ENCODE measurements at places on chromosomes 2 and 18.

DNA sequence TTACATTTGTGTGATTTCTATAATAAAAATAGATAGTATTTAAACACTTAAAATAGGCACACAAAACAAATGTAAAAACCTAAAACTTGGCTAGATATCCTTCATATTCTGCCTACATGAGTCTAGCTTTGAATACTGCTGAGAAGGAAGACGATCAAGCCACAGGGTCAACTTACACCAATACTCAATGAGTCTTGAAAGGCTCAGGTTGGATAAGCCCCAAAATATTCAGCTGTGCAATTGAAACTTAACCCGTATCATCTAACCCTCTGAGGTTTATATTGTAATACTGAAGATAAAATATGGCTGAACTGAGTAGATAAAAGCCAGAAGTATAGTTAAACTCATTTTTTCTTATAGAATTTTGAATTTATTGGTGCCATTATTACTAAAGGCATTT lies 313.0 kb upstream of the NRXN1 start:
- DNase-seq: no peak

DNA sequence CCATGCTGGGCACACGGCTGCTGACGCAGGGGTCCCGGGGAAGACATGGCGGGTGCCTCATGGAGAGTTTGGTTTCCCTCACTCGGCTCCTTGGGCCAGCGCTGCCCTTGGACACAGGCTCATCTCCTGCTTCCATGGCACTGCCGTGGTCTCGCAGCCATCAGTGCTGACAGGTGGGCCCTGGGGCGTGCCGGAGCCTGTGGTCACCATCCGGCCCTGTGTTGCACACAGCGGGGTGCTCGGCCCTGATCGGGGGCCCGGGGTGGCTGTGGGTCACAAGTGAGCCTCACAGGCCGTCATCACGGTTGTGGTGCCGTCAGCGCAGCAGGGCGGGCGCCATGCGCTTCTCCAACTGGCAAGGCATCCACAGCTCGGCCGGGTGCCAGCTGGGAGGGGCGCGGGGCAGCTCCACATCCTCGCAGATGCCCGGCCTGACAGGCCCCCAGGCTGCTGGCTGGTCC lies 582 bp downstream of the RTP5 start:
- DNase-seq: no peak

DNA sequence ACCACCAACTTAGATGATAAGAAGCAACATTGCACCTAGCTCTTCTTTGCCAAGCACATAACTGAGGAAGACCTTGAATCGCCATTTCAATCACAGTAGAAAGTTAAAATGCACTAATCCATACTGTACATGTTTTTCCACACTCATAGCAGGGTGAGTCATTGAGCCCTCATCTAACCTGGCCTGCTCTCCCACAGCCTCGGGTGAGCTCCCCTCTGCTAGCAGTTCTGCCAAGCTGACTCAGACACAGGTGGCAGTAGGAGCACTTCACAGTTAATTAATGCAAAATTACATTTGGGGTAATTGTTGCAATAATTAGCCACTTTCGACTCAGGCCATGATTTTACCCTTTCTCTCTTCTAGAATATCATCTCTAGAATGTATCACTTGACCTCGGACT lies 1632.8 kb upstream of the CELF4 start:
- DNase-seq: no peak

DNA sequence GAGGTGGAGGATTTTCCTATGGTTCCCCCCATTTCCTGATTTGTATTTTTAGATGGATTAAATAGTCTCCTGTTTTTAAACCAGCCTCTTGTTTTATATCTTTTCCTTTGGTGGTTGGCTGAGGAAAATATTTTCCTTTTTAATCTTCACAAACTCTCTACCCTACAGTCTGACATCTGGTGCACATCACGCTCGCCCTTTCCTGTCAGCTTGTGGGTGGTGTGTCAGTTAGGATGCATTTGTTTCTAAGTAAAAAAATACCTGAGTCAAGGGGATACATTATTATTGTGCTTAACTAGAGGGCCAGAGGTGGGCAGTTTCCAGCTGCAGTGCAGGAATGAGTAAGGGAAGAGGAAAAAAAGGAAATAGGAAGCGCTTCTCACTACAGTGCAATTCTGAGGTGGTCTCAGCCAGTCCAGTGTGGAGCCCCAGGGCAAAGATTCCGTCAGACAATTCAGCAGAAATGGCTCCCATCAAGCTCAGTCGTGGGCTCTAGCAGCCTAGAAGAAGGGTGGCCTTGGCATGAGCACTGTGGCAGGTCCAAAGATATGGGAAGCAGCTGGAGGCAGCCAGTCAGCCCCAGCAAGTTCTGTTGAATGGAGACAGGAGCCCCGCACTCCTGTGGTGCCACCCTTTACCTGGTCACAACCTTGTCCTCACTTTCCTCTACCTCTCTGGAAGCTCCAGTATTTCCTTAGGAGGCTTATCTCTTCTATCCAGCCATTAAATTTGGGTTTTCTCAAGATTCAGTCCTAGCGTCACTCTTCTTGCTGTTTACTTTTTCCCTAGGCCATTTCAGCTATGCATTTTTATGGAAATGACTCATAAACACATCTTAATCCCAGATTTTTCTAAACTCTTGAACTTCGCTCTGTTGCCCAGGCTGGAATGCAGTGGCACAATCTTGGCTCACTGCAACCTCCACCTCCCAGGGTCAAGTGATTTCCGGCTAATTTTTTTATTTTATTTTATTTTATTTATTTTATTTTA lies 18.5 kb downstream of the SFTPB start:
- peak; percentile 39 for DNase-seq

DNA sequence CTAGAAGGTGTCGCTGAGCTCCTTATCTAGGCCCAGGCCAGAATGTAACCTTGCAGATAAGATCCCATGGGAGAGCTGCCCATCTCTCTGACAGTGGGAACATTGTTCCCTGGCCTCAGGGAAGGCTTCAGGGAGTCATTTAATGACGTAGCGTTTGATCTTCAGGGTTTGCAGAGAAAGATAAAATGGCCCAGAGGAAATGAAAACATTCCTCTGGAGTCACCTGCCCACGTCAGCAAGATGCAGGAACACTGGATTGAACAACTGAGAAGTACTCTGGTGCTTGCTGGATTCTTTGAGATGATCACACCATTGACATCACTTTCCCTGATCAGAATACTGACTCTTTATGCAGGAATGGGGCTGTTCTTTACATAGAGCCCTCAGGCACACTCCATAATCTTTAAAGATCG lies 51.6 kb downstream of the MAPK4 start:
- no peak for DNase-seq

DNA sequence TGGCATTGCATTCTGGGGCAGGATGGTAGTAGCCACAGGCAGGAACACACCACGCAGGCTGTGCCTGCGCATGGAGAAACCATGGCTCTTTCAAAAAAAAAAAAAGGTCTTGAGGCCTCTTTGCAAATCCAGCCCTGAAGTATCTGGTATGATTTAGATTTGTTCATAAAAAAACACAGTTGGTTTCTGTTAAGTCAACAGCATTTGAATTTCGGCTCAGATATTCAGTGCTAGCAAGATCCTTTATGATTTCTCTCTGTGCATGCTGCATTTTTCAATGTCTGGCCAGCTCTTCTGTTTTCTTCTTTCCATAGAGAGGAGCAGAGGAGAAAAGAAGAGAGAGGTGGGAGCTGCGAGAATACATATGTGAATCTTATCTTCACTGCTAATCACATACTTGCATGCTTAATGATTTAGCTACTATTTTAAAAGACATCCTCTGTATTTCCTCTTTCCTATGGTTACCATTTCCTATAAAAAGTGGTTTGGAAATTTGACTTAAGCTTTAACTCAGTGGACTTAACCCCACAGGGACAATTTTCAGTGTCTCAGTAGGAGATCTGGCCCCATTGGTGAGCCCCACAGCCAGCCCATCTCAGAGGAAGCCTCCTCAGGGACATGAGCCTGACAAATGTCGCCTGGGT lies 214.3 kb upstream of the APCDD1 start:
- no peak for DNase-seq

DNA sequence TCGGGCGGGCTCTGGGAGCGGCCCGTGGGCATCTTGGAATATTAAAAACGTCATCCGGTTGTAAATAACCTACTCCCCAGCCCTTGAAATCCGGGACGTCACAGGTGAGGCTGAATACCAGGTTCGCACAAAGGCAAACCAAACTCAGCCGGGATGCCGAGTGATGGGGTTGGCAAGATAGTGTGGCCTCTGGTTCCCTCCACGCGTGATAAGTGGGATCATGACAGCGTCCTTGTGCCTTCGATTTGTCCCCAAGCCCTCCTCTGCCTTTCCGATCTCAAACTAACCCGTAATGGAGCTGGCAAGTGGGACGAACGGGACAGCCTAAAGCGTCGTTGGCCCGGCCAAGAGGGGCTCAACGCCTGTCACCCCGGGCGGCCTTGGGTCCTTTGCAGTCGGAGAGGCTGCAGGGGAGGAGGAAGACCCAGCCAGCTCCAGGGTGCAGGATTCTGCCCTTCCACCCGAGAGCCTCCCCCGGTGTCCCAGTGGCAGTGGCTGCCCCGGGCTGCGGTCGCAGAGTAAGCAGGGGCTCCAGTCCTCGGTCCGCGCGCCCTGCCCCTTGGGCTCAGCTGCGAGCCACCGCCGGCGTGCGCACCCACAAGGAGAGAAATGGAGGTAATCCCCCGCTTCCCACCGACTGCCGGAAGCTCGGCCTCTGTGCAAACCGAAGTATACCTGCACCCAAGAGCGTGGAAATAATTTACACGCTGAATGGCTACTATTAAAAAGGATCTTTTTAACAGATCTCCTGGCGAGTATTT lies 13.4 kb upstream of the PAX3 start:
- DNase-seq: no peak

DNA sequence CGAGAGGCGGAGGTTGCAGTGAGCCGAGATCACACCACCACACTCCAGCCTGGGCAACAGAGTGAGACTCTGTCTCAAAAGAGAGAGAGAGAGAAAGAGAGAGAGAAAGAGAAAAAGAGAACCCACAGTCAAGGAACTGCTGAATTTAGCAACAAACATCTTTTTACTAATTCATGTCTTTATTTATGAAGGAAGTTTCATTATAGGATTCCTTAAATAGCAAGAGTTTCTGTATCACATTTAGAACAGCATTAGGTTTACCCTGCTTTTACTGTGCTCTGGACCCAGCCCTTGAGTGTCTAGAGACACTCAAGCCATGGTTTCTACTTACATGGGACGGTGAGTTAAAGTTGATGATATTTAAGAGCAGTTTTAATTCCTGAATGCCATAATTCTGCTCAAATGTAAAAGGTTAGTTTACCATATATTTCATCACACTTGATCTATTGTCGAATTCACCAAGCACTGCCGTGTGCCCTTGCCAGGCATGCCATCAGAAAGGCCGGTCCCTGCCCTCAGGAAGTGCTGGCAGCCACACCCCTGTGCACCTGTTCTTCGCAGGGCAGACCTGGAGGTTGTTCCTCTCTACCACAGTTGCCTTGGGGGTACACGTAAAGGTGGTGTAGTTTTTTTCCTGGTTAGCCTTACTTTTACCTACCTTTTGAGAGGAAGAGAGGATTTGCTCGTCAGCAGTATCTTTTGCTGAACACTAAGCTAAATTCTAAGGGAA lies 153.3 kb downstream of the LDLRAD4 start:
- no peak for DNase-seq

DNA sequence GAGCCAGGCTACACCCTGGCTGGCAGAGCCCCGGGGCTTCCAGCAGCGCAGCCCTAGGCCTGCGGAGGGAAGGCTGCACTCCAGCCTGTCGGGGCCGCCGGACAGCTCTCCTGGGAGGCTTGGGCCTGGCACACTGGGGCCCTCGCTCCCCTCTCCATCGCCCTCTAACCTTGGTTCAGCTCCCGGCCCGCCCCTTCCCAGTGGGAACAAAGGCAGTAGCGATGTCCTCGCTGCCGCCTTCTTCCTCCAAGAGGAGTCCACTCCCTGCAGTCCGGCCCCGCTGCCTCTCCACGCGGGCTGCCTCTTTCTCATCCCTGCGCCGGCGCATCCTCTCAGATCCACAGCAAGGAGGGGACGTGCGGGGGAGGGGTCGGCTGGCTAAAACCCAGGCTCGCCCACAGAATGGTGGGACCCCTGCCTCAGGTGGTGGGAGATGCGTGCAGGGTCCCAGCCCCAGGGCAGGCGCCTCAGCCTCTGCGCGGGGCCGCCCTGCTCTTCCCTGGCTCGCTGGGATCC lies 138.1 kb downstream of the TWIST2 start:
- no peak for DNase-seq

GRCh38 chr2:189585226-189585756 lies 4.7 kb upstream of the SLC40A1 start:
- no peak for DNase-seq

DNA sequence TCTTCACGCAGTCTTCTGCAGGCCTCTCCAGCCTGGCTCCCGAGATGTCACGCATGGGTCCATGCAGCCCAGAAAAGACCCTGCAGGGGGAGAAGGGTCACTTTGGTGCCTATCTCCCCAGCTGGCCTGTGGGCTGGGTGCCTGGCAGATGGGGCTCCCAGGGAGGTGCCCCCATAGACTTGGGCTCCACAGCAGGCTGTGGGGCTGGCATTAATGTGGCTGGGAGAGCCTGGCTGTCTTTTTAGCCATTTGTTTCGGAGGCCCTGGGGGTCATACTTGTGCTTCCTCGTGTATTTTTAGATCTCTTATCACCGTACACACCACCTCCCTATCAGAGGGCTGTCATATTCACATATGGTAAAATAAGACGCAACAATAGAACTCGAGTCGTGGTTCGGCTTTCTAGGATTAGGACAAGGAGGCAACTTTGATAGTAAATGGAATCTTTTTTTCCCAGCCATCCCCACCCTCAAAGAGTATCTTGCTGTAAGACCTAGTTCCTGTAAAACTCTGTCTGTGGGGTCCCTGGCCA lies 74.5 kb downstream of the LRRFIP1 start:
- DNase-seq: no peak

DNA sequence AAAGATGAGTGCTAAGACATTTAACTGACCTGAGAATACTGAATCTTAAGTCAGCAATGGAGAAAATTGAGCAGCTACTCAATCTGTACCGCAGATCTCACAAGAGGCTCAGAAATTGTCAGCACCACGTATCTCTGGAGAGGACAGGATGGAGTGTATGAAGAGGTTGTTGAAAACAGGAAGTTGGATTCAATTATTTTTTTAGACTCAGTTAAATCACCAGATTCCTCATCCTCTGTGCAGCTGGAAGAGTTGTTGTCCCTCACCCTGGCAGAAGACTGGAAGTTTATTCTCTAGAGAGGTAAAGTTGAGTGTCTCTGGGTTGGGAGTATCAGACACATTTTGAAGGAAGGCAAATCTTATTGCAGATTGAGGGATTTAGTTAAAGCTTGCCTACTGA lies 114.9 kb upstream of the NT5C1B start:
- DNase-seq: no peak

GRCh38 chr2:197209742-197210408 lies 100.7 kb downstream of the ANKRD44 start:
- DNase-seq: no peak

- DNase-seq: peak; percentile 67
Measured at GRCh38 chr2:147045113-147045512, 799.7 kb upstream of the ACVR2A start.

Measured in fibroblast of pulmonary artery (primary cell).